ENCODE measurements at places on chromosomes 4 and X.

GRCh38 chrX:106611679-106612392 is at the start of gene RADX:
Gene RADX, plus strand, starts transcription at chrX:106611978. Its CDS starts 103 bp downstream, at chrX:106612081.
- peak; percentile 74 for DNase-seq

DNA sequence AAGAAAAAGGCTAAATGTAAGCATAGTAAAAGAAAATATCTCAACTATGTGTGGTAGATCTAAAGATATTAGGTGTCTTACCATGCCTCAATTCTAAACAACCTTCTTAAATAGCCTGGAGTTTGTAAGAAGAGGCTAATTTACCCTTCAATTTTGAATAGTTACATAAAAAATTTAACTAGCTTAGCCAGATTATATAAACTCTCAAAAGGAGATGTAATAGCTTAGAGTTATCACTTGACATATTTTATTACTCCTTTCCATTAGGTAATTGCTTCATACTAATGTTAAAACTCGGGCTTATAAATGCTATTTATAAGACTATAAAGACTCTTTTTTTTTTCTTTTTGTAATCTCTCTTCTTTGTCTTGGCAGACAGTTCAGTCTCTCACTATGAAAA is 297.5 kb upstream of the PABPC4L start:
- DNase-seq: no peak

GRCh38 chr4:25697516-25697915 is 41.9 kb downstream of the SLC34A2 start:
- DNase-seq: no peak

GRCh38 chr4:99945718-99946355 is 581 bp downstream of the DNAJB14 start:
- no peak for DNase-seq

- DNase-seq: no peak
Observed at GRCh38 chrX:103624111-103624510, 4.7 kb upstream of the TCEAL1 start.

DNA sequence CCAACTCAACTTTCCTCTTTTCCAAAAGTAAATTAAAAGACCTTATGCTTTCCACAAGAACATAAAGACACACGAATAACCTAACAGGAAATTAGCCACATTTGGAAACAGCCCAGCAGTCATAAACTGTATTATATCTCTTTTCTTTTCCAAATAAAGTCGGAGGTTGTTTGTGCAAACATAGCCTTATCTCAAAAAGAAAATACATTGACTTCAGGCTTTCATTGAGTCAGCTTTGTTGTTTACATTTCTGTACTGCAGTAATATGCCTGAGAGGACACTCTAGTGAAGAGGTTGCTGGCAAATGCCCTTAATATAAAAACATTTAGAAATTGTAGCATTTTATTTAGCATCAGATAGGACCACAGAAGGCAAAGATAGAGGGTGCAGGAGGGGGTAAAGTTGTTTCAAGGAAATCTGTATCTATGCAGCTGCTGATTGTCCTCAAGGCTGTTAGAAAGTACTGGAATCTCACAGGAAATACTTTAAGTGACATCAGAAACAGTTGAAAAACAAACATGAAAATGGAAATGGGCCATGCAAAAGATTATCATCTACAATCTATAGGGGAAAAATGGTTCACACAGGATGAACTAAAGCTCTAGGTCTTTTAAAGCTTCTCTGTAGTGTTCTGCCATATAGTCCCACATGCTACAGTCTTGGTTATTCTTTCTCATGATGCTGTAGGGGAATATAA is 14.5 kb downstream of the LNX1 start:
- no peak for DNase-seq

GRCh38 chr4:28232376-28232775 is 1371.7 kb downstream of the STIM2 start:
- DNase-seq: no peak

- DNase-seq: no peak
Observed at GRCh38 chrX:128156204-128156603, 104.0 kb upstream of the ACTRT1 start.

- no peak for DNase-seq
Observed at GRCh38 chrX:81259020-81259713, 57.3 kb downstream of the SH3BGRL start.

DNA sequence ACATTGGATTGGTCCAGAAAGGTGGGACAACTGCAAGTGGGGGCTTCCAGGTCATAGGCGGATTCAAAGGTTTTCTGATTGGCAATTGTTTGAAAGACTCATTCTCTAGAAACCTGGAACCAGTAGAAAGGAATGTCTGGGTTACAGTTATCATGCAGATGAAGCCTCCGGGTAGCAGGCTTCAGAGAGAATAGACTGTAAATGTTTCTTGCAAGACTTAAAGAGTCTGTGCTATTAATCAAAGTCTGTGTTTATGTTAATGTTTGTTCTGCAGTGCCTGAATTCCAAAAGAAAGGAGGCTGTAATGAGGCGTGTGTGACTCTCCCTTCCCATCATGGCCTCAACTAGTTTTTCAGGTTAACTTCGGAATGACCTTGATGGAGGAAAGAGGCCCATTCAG is 43.9 kb upstream of the GC start:
- DNase-seq: no peak

DNA sequence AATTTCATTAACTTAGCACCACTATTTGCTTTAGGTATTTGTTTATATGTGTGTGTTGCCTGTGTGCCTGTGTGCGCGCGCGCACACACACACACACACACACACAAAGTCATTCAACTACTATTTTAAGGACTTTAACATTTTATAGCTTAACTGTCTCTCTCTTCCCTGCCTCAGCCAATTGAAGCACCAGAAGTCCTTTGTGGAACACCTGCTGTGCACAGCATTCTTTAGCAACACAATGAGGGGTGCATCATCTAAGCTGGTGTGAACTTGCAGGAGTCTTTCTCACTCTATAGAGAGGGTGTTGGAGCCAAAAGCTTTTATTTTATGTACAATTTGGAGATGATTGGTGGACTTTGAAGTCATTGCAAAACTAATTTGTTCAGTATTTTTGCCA is 31.3 kb downstream of the SLIT2 start:
- DNase-seq: no peak

DNA sequence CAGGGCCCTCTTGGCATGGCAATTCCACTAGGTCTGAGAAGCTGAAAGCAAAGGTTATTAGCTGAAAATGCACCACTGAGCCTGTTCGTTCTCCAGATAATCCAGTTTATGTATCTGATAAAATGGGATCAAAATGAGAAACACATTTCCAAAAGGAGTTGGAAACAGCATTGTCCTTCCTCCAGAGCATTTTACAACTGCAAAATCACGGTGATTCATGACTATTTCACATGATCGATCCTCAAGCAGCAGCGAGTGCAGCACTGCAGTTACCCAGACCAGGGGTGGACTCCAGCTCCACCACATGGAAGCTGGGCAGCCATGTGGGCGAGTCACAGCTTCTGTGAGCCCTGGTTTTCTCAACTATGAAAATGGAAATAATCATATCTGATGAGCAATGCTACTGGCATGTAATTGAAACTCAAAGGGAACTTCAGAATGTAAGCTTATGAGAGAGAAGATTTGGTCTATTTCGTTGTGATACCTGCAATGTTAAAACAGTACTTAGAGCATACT is 78.7 kb upstream of the MSX1 start:
- no peak for DNase-seq

- DNase-seq: no peak
Observed at GRCh38 chr4:28443801-28444412, 1583.3 kb downstream of the STIM2 start.

- DNase-seq: no peak
Observed at GRCh38 chr4:158172261-158173258, at the start of gene GASK1B. Gene GASK1B, minus strand, starts transcription at chr4:158173025. Its CDS starts 1,650 bp downstream, at chr4:158171375.

DNA sequence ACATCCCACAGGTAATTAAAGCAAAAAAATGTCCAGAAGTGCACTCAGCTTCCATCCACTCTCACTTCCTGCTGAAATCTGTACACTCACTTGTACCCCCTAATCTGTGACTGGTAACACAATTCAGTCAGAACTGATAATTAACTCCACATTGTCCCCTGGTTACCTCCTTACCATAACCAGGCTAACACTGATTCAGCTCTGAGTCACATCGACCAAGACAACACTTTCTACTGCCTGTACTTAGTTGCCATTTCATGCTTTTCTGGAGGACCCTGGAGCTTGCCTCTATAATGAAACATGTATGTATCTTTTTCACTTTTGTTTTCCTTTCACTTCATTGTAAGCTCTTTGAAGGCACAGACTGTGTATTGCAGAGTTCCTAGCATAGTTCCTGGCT is 130.9 kb upstream of the GABRG1 start:
- DNase-seq: no peak

GRCh38 chr4:42531341-42532030 is 125.4 kb downstream of the ATP8A1 start:
- DNase-seq: no peak

- DNase-seq: peak; percentile 15
Observed at GRCh38 chrX:68832101-68832416, 3.2 kb downstream of the EFNB1 start.

Data from stimulated activated CD4-positive, alpha-beta T cell treated with anti-CD3 and anti-CD28 coated beads, Interleukin-12 subunit alpha, Interleukin-12 subunit beta, amount 100 ng/mL, for 4 hours (primary cell).